Smooth muscle cell of the brain vasculature (primary cell): ENCODE measurements at places on chromosomes 3 and 15.

GRCh38 chr15:61880084-61880483 is 180.2 kb downstream of the VPS13C start:
- no peak for DNase-seq

DNA sequence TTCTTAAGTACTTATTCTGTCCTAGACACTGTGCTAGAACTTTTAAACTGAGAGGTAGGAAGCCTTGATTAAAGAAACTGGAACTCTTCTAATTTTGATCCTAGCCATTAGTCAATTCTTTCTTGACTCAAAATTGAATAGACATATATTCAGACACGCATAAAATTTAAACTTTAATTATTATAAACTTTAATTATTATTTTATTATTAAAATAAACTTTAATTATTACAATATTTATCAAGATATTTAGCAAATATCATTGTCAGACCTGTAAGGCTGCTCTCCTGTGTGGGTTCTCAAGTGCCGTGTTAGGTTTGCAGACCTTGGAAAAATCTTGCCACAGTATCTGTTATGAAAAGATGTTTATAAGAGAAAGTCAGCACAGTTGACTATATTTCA is 562.9 kb downstream of the MECOM start:
- no peak for DNase-seq

- no peak for DNase-seq
These were observed 91.9 kb downstream of the RORA start for GRCh38 chr15:61137105-61137792.

GRCh38 chr3:154168998-154169795 is 48.0 kb downstream of the ARHGEF26 start:
- no peak for DNase-seq
